H9 (cell line): ENCODE measurements at places on chromosomes 11 and 22. TPM values are rescaled to one million over a fixed set of nuclear protein-coding genes. Genes with fewer than 3 reads are reported as not detected.

GRCh38 chr11:61545341-61545740 lies 35.5 kb downstream of the SYT7 start:
- peaks cover 4% of the 10 kb centered on the region; the same call in 1 of the 2 replicates for H3K4me1 ChIP-seq
- no peak overlapping the region for H3K4me3 ChIP-seq
- peaks cover 5% of the 10 kb centered on the region; the same call in 1 of the 3 replicates for H3K36me3 ChIP-seq
- DNase-seq, result no peak

Gene GAL3ST1
- total RNA-seq, result 5.1 TPM in 2 replicates

DNA sequence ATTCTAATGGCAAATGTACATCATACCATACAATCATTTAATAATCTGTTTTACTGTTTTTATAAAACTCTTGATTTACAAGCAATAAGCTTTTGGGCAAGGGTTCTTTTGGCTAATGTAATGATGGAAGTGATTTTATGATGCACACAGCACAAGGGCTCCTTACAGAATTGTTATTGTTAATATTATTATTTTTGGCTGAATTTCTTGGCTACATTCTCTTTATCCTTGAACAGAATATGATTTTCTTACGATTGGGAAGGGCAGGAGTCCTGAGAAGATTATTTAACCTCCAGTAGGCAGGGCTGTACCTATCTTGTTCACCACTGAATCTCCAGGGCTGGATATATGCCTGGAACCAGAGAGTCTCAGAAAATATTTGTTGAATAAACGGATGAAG lies 70.4 kb upstream of the ARHGAP20 start:
- no peak overlapping the region for H3K27ac ChIP-seq
- H3K4me3 ChIP-seq, result no peak overlapping the region
- no peaks in the 10 kb centered on the region for H3K27me3 ChIP-seq

DNA sequence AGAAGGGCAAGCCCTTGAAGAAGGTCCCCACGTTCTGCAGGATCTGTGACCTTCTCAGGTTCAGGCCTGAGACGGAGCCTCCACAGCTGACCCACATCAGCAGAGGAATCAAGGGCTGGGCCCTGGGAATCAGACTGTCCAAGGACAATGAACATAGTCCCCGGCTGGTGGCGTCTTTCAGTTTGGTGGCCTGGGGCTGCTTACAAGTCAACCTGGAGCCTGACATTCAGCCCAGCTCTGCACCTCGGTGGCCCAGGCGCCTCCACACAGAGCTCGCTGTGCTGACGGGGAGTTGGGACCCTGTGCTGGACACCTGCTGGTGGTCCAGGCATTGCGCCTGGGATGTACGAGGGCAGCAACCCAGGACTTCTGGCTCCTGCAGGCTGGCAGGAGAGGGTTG lies 523.5 kb downstream of the TBC1D22A start:
- H3K36me3 ChIP-seq, result peaks cover 39% of the 10 kb centered on the region
- H3K4me3 ChIP-seq, result no peak overlapping the region
- no peaks in the 10 kb centered on the region for H3K4me1 ChIP-seq
- H3K27me3 ChIP-seq, result no peaks in the 10 kb centered on the region; the same call in 1 of the 2 replicates
- no peak for DNase-seq

- H3K27me3 ChIP-seq, result no peaks in the 10 kb centered on the region
- no peak overlapping the region for H3K4me3 ChIP-seq
- DNase-seq, result no peak
- H3K36me3 ChIP-seq, result no peaks in the 10 kb centered on the region
- H3K4me1 ChIP-seq, result no peaks in the 10 kb centered on the region
These were observed 5.2 kb downstream of the IGLL1 start for GRCh38 chr22:23574877-23575276.

GRCh38 chr22:19629720-19630419 lies 84.4 kb upstream of the SEPTIN5 start:
- H3K36me3 ChIP-seq, result no peaks in the 10 kb centered on the region
- no peaks in the 10 kb centered on the region for H3K4me1 ChIP-seq
- H3K27ac ChIP-seq, result no peak overlapping the region
- H3K4me3 ChIP-seq, result no peak overlapping the region
- no peaks in the 10 kb centered on the region for H3K27me3 ChIP-seq

DNA sequence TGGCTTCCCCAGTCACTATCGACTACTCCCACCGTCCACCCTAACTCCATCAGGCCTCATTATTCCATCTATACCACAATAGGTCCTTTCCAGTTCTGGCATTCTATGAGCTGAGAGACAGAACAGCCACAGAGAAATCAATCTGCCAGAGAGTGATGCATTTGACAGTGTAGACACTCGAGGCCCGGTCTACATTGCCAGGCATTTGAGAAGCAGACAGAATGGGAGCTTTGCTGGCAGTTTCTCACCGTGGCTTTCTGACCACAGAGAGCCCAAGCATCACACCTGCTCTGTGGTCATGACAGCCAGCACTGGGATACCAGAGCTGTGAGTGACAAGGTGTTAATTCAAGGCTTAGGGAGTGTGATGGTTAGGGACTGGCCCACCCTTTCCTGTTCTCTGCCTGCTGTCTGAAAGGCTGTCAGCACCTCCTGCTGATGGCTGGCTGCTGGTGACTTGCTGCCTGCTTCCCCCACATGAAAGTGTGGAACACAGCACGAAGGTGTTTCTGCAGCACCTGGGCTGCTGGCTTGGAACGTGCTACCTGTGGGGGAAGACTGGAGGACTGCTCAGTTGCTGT lies 137.8 kb downstream of the KIRREL3 start:
- no peak overlapping the region for H3K27ac ChIP-seq
- no peak overlapping the region for H3K4me3 ChIP-seq
- no peaks in the 10 kb centered on the region for H3K4me1 ChIP-seq
- DNase-seq, result peak; percentile 79

Gene ARVCF
- total RNA-seq, result 40.7 and 41.1 TPM in 2 replicates

GRCh38 chr22:49450498-49450897 lies 377.2 kb downstream of the BRD1 start:
- no peak overlapping the region for H3K27ac ChIP-seq
- peak overlapping the region; percentile 60 for H3K4me3 ChIP-seq
- no peaks in the 10 kb centered on the region for H3K36me3 ChIP-seq
- DNase-seq, result peak; percentile 61
- H3K27me3 ChIP-seq, result peaks cover 9% of the 10 kb centered on the region; the same call in 1 of the 2 replicates

Gene SLC7A4
- total RNA-seq, result 0.09 and 0.22 TPM in 2 replicates

Gene ZFP91
- total RNA-seq, result 32.6 and 32.9 TPM in 2 replicates

Gene SLC1A2
- 0.09 and 0.50 TPM in 2 replicates for total RNA-seq

Gene P2RY2
- total RNA-seq, result 0.26 and 0.35 TPM in 2 replicates

- DNase-seq, result no peak
- no peak overlapping the region for H3K4me3 ChIP-seq
- no peaks in the 10 kb centered on the region for H3K27me3 ChIP-seq
- no peaks in the 10 kb centered on the region for H3K36me3 ChIP-seq
- no peak overlapping the region for H3K27ac ChIP-seq
- H3K4me1 ChIP-seq, result no peaks in the 10 kb centered on the region
These were observed 4.7 kb upstream of the ASCC2 start for GRCh38 chr22:29842740-29843139.

Gene OOSP4A
- not detected in 2 replicates for total RNA-seq

Gene PHRF1
- 48.9 and 50.6 TPM in 2 replicates for total RNA-seq

Gene POTEH
- not detected in 2 replicates for total RNA-seq

Gene C11orf91
- not detected in 2 replicates for total RNA-seq

Gene MMP13
- total RNA-seq, result not detected in 2 replicates

Gene CHKB
- total RNA-seq, result 64.1 and 64.9 TPM in 2 replicates

GRCh38 chr11:92688416-92688815 lies 281.0 kb upstream of the MTNR1B start:
- no peak overlapping the region for H3K4me3 ChIP-seq
- no peaks in the 10 kb centered on the region for H3K4me1 ChIP-seq
- H3K27ac ChIP-seq, result no peak overlapping the region
- DNase-seq, result no peak

Gene MTMR2
- 55.0 and 59.0 TPM in 2 replicates for total RNA-seq

DNA sequence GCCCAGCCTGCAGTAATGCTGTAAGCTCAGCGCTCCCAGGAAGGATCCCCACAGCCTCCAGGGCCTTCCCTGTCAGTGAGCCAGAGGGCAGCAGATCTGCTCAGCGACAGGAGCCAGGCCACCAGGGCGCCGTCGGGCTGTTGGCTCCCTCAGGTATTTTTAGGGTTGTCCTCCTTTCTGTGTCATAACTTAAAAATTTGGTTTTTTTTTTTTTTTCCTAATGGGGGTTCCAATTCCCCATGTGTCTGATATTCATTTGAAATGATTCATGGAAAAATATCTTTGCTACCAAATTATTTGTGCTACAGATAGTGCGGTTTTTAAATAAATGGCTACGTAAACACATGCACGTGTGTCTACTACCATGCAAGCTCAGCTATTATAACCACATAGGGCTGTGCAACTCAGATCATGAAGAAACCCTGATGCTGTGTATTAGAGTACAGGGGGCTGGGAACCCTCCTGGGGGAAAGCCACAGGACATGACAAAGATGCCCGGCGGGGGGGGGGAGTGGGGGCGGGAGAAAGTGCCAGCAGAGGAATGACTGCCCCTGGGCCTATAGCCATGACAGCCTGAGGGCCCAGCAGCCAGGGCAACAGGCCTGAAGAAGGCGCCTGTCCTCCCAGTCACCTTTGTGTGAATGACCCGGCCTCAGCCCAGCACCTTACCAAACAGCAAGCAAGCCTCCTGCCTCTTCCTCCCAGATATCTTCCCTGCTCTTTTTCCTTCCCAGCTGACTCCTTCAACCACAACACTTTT lies 89.3 kb downstream of the NAT10 start:
- peaks cover 3% of the 10 kb centered on the region; the same call in 1 of the 3 replicates for H3K36me3 ChIP-seq
- peak; percentile 57 for DNase-seq
- no peaks in the 10 kb centered on the region for H3K27me3 ChIP-seq
- H3K4me1 ChIP-seq, result peaks cover 8% of the 10 kb centered on the region; the same call in 1 of the 2 replicates

- DNase-seq, result no peak
- H3K4me3 ChIP-seq, result no peak overlapping the region
- H3K4me1 ChIP-seq, result no peaks in the 10 kb centered on the region; the same call in none of the 2 replicates
- H3K27ac ChIP-seq, result no peak overlapping the region
- H3K36me3 ChIP-seq, result no peaks in the 10 kb centered on the region
- H3K27me3 ChIP-seq, result no peaks in the 10 kb centered on the region
These were observed 9.8 kb downstream of the RAB30 start for GRCh38 chr11:83061883-83062282.

DNA sequence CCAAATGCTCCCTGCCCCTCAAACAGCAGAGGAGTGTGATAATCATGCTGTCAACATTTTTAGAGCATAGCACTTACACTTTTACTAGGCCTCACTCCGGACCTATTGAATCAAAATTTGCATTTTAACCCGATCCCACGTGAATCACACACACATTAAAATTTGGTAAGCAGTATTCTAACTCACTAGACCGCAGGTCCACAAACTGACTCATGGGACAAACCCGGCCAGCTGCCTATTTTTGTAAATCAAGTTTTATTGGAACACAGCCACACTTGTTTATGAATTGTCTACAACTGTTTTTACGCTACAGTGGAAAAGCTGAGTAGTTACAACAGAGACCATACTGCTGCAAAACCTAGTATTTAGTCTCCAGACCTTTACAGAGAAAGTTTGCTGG lies 43.3 kb downstream of the SNX19 start:
- H3K36me3 ChIP-seq, result peaks cover 12% of the 10 kb centered on the region
- H3K4me1 ChIP-seq, result no peaks in the 10 kb centered on the region
- H3K4me3 ChIP-seq, result no peak overlapping the region
- no peak for DNase-seq
- H3K27me3 ChIP-seq, result no peaks in the 10 kb centered on the region

DNA sequence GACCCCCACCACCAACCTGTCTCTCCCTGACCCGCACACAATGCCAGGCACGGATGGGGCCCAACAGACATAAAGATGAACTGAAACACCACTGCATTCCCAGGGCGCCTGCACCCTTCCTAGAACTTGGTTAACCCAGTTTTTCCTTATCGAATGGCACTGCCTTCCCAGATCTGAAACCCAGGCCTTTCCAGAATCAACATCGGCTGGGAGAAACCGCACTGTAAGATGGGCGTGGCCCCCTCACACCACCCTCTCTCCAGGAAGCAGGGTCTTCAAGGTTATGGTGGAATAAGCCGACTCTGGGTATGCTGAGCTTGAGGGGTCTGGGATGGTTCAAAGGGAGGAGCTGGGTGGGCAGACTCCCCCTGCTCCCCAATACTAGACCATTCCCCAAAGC lies 23.1 kb downstream of the LRFN4 start:
- peaks cover 2% of the 10 kb centered on the region; the same call in 1 of the 2 replicates for H3K4me1 ChIP-seq
- no peaks in the 10 kb centered on the region for H3K36me3 ChIP-seq
- no peak for DNase-seq
- H3K27ac ChIP-seq, result no peak overlapping the region
- H3K27me3 ChIP-seq, result no peaks in the 10 kb centered on the region
